Stimulated activated CD8-positive, alpha-beta memory T cell treated with anti-CD3 and anti-CD28 coated beads, Interleukin-4, amount 100 ng/mL, for 24 hours (primary cell): ENCODE measurements at places on chromosomes 11 and 22.

- DNase-seq = no peak
Observed at GRCh38 chr22:33964121-33964520, 43.8 kb upstream of the LARGE1 start.

- DNase-seq = no peak
Observed at GRCh38 chr11:112128483-112129121, 35.3 kb downstream of the IL18 start.

DNA sequence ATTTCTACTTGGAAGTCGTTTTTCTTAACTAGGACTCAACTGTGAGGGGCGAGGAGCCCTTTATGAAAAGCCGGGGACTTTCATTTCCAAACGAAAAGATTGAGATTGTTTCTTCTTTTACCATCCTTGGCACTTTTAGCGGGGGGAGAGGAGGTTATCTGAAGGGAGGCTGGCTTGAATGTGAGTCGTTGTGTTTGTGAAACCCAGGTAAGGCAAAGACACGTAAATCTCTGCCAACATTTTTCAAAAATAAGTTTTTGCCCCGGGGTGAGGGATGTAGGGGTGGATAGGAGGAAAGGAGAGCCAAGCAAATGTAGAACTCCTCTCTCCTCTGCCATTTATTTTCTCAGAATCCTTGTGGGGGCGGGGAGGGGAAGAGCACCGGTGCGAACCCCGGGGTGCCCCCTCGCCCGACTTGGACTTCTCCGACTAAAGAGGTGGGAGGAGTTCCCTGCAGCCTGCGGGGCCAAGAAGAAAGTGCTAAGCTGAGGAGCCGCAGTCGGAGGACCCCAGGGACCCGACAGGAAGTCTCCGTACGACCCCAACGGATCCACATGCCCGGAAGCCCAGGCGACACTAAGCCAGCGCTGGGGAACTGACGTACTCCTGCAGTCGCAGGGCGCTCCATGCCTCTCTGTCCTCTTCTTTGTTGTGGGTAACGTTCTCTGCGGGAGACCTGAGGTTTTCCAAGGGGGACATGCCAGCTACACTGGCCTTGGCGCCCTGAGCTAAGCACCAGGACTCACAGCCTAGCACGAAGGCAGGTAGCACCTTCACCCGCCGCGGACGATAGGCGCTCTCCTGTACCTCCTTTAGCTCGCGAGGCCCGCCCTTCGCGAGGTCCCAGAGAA is 2.4 kb upstream of the WT1 start:
- DNase-seq = no peak

- no peak for DNase-seq
Observed at GRCh38 chr11:36304351-36304750, 8.3 kb downstream of the PRR5L start.

GRCh38 chr11:32108576-32108975 is 17.7 kb downstream of the RCN1 start:
- DNase-seq = no peak

GRCh38 chr22:27918341-27919221 is 475 bp downstream of the PITPNB start:
- DNase-seq = peak; percentile 65

DNA sequence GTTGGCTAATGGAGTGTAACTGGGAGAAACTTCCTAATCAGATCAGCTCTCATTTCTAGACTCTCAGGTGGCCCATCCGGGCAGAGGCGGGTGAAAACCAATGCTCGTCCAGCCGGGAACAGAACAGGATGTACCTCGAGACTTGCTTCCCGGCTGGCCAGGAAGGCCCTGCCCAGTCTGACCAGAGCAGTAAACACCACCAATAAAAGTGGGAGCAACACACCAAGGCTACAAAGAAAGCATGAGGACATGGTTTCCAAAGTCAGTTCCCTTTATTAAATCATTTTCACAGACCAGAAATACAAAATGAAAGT is 940 bp upstream of the TNKS1BP1 start:
- DNase-seq = no peak

DNA sequence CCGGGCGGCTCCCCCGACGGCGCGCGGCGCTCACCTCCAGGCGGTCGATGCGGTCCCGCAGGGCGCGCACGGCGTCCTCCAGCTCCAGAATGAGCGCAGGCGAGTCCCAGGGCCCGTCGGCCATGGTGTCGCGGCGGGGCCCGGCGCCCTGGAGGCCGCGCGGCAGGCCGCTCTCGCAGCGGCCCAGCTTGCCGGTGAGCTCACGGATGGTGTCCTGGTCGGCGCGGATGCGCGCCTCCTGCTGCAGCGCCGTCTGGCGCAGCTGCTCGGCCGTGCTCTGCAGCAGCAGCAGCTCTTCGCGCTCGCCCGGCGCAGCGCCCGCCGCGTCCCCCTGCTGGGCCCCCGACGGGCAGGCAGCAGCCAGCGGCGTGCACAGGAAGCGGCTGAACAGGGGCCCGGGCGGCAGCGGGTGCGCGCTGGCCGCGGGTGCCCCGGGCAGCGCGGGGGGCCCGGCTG is 599 bp downstream of the NPTXR start:
- peak; percentile 33 for DNase-seq

- no peak for DNase-seq
Observed at GRCh38 chr11:17408641-17409040, 20.2 kb upstream of the KCNJ11 start.

DNA sequence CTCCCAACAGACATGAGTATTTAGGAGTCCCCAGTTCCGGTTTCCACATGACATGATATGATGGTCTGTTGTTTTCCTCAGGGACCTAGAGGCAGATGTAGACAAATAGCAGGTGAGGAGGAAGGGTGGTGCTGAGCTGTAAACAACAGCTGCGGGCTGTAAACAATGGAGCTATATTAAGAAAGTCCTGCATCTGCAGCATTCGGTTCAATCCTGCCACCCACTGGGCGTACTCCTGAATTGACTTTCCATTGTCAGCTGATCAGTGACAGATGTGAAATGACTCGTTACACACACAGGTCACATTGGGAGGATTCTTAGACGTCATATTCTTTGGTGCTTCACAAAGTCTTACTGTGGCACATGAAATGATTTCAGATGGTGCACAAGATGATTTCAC is 26.8 kb upstream of the RAG1 start:
- no peak for DNase-seq

DNA sequence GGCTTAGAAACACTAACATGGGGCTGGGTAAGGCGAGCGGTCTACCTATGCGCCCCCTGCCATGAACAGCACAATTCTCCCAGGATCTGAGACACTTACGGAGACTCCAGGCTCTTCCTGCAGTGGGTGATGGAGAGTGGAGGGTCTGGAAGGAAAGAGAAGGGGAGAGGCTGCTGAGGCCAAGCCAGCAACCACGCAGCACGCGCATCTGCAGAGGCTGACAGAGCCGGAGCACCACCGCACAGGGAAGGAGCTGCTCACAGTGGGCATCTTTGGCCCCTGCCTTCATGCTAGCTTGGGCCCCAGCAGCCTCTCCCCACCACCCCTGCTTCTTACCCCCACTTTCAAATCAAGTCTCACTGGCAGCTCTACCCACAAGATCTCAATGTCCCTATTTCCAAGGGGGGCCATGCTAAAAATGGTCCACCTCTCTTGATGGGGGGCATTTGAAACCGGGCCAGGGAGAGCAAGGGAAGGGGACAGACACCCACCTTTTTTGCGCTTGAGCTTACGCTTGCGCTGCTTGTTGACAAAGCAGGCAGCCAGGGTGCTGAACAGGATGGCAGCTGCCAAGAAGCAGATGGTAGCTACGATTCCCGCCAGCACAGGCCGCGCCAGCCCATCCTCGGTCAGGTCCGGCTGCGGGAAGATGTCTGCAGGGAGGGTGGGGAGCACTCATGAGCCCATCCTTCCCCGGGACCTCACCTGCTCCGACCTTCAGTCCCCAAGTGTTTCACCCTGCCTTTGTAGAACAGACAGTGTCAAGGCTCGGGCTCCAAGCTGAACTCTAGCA is 34.5 kb downstream of the IGSF9B start:
- DNase-seq = no peak

DNA sequence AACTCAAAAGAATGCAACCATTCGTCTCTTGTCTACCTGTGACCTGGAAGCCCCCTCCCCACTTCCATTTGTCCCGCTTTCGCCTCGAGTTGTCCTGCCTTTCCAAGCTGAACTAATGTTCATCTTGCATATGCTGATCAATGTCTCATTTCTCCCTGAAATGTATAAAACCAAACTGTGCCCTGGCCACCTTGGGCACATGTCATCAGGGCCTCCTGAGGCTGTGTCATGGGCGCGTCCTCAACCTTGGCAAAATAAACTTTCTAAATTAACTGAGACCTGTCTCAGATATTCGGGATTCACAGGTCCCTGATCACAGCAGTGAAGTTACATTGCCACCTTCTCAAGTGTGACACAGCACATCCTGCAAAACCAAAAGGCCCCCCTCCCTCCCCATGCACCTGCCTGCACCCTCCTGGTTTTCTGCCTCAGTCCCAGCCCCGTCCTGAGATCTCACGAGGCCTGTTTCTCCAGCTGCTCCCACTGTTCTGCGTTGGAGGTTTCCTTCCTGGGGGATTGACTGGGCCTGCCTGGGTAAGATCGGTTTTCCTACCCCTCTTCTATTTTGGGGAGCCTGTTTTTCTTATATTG is 1328.7 kb downstream of the TBC1D22A start:
- DNase-seq = no peak

DNA sequence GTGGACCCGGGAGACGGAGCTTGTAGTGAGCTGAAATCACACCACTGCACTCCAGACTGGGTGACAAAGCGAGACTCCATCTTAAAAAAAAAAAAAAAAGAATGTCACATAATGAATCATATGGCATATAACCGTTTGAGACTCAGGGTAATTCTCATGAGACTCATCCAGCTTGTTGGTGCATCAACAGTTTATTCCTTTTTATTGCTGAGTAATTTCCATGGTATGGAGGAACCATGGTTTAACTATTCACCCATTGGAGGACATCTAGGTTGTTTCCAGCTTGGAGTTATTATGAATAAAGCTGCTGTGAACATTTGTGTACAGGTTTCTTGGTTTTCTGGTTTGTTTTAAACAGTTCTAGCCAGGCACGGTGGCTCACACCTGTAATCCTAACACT is 25.3 kb downstream of the PPARA start:
- no peak for DNase-seq

DNA sequence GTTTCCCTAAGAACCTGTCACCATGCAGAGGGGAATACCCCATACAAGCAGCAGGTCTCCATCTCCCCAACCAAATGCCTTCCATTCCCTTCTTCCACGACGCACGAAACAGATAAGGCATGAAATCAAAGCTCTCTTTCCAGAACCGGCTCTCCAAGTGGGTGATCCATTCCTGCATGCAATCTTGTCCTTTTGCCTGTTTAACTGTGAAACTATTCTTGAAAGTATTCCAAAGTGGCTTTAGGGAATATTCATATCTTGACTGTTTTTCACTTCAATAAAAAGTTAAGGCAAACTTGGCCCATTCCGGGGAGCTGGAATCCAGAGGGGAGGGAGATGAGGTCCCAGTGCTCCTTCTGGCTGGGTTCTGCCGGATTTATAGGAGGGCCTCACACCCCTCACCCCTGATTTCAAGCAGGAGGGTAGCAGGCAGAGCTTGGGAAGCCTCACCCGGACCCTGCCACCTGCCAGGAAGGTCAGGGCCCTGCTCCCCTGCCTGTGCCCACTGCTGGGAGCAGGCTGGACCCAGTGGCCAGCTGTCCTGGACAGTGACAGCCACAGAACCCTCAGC is 60.9 kb downstream of the SCGB1A1 start:
- DNase-seq = no peak

- DNase-seq = no peak
Observed at GRCh38 chr22:19555651-19556050, 31.4 kb upstream of the CLDN5 start.

- no peak for DNase-seq
Observed at GRCh38 chr11:79796704-79797103, 355.9 kb upstream of the TENM4 start.

GRCh38 chr11:33773404-33773986 is 825 bp downstream of the FBXO3 start:
- no peak for DNase-seq

DNA sequence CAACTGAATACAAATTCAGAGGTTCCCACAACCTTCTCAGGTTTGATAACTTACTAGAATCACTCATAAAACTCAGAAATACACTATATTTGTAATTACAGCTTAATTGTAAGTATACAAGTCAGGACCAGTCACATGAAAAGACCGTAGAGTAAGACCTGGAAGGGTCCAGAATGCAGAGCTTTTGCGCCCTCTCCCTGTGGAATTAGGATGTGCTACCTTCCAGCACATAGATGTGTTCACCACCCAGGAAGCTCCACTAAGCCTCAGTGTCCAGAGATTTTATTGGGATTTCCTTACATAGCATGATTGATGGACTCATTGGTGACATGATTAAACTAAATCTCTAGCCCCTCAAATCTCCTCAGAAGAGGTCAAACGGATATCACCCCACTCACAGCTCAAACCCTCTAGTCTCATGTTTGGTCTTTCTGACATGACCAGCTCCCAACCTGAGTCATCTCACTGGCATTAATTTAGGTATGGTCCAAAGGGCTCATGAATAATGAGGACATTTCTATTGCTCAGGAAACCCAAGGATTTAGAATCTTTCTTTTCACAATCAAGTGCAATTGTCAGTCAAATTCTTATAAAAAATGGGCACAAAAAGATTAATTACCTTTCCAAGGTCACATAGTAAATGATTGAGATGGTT is 77.2 kb upstream of the UBASH3B start:
- DNase-seq = no peak

- no peak for DNase-seq
Observed at GRCh38 chr11:112225753-112226061, 521 bp upstream of the PTS start.

GRCh38 chr11:71249301-71249700 is 3.1 kb downstream of the SHANK2 start:
- DNase-seq = no peak

GRCh38 chr11:13577881-13578280 is 82.1 kb upstream of the PTH start:
- DNase-seq = no peak

DNA sequence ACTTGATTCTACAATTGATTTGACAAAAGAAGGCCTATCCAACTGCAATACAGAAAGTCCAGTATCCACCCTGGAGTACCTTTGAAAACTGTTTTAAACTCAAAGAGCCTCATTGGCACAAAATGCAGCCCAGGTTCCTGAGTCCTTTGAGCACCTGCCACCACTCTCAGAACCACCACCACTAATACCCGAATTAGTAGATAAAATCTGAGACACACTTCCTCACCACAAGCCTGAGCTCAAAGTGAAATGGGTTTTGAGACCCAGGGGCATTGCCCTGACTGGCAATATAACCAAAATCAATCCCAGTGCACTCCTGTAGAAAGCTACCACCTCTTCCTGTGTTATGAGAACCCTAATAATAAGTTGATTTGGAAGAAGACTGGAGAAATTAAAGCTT is 215.7 kb downstream of the CSNK2A3 start:
- DNase-seq = no peak

GRCh38 chr11:35305670-35306382 is 113.5 kb downstream of the SLC1A2 start:
- peak; percentile 2 for DNase-seq

DNA sequence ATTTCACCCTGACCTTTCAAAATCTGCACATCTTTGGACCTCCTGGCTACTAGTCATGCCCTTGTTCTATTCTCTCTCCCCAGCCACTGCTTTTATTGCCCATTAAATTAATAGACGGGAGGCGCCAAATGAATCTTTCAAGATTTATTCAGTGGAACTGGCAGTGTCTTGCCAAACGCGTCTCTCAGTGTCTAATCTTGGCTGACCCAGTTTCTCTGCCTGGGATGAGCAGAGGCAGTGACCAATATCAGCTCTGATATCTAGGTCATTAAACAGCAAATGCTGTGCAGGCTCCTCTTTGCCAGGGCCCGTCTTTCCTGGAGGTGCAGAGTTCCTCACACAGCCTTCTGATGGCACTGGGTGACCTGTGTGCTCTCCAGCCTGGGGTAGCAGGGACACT is 74.0 kb downstream of the TRAF6 start:
- no peak for DNase-seq

- no peak for DNase-seq
Observed at GRCh38 chr22:23859201-23859600, 1.5 kb downstream of the SLC2A11 start.

GRCh38 chr11:45237711-45238315 is 48.3 kb downstream of the SYT13 start:
- no peak for DNase-seq
